ENCODE measurements at places on chromosomes 16 and 17. TPM values are rescaled to one million over a fixed set of nuclear protein-coding genes. Genes with fewer than 3 reads are reported as not detected.
A peak's percentile ranks its signal among the peaks of the same experiment; 100 is the strongest.

The HLF gene
- 11.0 TPM for total RNA-seq

- no peak for DNase-seq
Measured at GRCh38 chr16:35365675-35366074, 1906.3 kb downstream of the TP53TG3F start.

DNA sequence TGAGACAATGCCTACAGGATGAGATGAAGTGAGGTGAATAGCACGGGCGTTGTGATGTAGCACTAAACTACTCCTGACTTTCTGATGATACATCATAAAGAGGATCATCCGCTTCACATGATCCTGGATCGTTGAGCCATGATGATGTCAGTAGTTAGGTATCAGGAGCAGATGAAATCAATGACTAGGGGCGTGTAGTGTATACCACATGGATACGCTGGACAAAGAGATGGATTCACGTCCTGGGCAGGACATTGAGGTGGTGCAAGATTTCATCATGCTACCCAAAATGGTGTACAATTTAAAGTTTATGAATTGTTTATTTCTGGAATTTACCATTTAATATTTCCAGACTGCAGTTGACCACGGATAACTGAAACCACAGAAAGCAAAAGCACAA, 156.6 kb downstream of the ANKFN1 start:
- DNase-seq, result no peak

DNA sequence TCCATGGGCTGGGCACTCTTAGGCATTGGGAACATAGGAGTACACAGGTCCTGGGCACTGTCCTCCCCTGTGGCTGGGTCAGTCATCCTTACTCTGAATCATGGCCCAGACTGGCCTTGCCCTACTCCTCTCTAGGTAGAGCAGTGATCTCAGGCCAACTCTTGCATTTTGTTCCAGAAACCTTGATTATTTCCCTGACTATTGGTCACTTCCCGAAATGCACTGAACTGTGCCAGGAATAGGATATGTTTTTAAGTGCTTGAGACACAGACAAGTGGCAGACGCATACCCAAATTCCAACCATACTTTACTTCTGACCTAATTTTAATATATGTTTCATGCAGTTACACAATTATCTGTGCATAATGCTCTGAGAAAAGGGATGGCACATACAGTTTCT, 10.3 kb downstream of the KRABD2 start:
- no peak for DNase-seq

GRCh38 chr17:82213251-82214011, 789 bp upstream of the CCDC57 start:
- peak; percentile 43 for DNase-seq

GRCh38 chr17:4948166-4948930, at the start of gene PFN1:
Gene PFN1, minus strand, starts transcription at chr17:4948530. Its CDS starts 136 bp downstream, at chr17:4948394.
- peak; percentile 94 for DNase-seq

DNA sequence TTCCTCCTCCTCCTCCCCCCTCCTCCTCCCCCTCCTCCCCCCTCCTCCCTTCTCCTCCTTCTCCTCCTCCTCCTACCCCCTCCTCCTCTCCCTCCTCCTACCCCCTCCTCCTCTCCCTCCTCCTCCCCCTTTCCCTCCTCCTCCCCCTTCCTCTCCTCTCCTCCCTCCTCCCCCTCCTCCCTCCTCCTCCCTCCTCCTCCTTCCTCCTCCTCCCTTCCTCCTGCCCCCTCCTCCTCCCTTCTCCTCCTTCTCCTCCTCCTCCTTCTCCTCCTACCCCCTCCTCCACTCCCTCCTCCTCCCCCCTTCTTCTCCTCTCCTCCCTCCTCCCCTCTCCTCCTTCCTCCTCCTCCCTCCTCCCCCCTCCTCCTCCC, 6.6 kb upstream of the PDP2 start:
- DNase-seq, result no peak

DNA sequence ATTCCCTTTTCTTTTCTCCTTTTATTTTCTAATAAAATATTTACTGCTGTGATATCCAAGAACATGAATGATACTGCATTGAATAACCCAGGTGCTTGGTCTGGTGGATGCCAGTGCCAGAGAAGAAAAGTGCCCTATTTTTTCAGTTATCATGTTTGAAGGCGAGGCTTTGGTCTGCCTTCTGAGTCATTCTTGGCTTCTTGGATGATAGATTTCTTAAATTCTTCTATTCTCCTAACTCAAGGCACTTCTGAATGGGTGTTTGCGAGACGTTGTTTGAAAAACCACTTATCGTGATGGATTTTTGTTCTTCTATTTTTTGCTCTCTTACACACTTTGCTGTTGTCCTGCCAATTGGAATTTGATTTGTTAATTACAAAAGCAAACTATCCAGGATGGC, 66.7 kb downstream of the FTO start:
- DNase-seq, result no peak

GRCh38 chr16:1067629-1068028, 4.9 kb upstream of the SSTR5 start:
- DNase-seq, result no peak

GRCh38 chr16:2520097-2520783, at the start of gene AMDHD2:
Gene AMDHD2, plus strand, starts transcription at chr16:2520371. Its CDS starts 88 bp downstream, at chr16:2520459.
- DNase-seq, result peak; percentile 92

DNA sequence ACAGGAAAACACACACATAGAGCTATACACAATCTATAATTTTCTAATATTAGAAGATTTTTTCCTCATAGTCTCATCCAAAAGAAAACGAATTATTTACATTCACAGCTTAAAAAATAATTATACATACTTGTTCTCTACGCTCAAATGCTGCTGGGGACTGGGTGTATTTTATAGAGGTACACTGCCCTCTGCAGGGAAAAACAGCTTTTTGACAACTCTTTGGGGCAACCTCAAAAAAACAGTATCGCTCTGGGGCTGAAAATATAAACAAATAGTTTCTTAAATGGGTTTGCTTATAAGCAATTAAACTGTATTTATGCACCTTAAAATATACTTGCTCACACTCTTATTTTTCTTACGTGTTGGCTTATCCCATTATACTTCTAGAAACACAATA, 261.8 kb upstream of the PSMD7 start:
- peak; percentile 11 for DNase-seq

DNA sequence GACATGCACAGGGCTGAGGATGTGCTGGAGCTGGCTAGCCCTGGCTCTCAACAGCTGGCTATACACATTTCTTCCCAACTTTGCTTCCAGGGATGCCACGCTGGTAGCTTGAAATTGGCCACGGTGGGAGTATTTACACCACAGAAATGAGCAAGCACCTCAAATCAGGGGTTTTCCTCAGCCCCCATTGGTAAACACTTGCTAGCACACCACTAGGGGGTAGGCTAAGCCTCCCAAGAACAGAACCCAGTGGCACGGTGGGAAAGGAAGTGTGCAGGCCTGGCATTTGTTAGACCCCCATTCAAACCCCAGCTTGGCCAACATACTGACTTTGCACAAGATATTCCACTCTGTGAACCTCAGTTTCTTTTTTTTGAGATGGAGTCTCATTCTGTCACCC, 12.9 kb downstream of the DRC3 start:
- DNase-seq, result no peak

GRCh38 chr16:28882551-28883160, 4.4 kb downstream of the ATP2A1 start:
- DNase-seq, result no peak

- no peak for DNase-seq
Measured at GRCh38 chr16:55264949-55265348, 59.1 kb upstream of the IRX6 start.

The KRT32 gene
- not detected for total RNA-seq

The CNGB1 gene
- total RNA-seq, result 1.9 TPM

- DNase-seq, result no peak
Measured at GRCh38 chr17:47948706-47949196, 7.4 kb downstream of the PNPO start.

DNA sequence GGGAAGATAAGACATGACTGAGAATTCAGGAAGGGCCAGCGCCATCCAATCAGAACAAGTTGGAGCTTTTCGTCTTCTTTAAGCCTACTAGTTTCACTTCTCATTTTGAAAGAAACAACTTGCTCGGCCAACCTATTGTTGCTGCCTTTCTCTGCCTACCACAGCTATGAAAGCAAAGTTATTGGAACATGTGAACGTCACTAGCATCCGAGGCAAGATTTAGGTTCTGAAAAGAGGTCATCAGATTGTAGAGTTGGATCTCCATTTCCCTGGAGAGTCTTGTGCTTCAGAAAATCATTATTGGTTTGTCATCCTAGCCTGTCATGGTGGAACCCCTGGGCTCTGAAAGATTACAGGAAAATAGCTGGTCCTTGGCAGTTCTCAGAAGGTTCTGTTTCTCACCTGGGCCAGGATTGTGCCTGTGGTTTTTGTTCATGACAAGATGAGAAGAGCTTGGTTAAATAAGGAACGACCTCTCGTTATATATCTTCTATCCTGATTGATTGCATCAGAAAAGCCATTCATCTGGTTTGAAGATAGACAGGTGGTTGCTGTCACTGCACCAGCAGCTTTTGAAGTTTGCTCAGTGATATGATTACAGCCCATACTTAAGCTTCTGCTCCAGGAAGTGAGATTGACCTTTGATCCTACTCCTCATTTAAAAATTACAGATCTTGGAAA, 25.3 kb downstream of the CDH13 start:
- peak; percentile 20 for DNase-seq

DNA sequence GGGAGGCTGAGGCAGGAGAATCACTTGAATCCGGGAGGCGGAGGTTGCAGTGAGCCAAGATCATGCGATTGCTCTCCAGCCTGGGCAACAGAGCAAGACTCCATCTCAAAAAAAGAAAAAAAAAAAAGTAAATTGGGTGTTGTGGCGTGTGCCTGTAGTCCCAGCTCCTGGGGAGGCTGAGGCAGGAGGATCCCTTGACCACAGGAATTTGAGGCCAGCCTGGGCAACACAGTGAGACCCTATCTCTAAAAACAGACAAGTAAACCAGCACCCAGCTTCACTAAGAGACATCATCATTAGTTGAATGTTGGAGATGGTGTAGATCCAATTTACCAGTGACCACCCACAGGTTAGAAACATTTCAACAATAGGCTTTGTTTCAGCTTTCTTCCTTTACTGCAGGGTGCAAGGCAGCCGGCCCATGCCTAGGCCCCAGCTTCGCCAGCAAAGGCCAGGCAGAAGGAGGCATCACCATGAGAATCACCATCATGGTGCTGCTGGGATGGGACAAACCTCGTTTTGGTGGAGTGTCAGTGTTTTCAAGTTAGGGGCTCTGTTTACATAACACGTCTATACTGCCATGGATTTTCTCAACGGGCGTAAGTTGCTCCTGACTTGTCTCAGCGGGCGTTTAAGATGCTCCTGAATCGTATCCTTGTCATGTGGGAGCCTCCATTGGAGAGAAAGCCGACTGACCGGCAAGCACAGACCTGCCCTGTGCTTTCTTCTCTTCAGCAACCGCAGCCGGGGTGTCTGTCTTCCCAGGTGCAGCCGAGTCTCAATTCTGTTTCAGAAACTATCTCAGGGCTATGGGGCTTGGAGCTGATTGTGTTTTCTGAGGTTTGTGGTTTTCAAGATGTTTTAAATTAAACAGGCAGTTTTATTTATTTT, 7.3 kb downstream of the TCF25 start:
- DNase-seq, result no peak

All from transverse colon (tissue), 4 donors.